ENCODE measurements at places on chromosomes 7 and 10.

GRCh38 chr7:90430614-90431460 is 27.6 kb downstream of the CLDN12 start:
- DNase-seq = no peak

DNA sequence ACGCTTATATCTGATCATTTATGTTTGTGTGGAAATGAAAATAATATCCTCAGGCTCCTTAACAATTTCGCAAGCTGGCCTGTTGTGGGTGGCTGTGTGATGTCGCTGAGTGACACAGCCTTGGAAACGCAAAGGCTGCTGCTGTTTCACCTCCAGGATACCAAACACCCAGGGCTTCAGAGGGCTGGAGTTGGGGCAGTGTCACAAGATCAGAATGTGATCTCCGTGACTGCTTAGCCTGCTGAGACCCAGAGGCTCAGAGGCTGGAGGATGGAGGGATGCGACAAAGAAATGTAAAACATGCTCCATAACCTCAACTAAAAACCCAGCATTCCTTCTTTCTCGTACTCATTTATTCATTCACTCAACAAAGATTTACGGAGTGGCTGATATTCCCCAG is 37.2 kb upstream of the BMPER start:
- DNase-seq = no peak

DNA sequence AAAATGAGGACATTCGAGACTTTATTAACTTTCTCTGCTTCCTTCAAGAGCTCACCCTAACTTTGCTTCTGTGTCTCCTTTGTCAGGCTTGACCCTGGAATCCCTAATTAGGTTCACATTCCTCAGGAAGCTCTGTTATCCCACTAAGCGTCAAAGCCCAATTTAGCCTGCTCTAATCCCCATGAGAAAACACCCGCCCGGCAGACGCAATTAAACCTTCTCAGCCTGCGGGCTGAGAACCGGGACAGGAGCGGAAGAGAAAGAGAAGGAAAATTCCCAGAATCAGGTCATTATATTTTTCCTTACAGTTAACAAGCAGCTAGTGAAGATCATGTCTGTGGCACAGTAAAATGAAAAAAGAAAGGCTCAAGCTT is 93.0 kb downstream of the TNS3 start:
- DNase-seq = no peak

DNA sequence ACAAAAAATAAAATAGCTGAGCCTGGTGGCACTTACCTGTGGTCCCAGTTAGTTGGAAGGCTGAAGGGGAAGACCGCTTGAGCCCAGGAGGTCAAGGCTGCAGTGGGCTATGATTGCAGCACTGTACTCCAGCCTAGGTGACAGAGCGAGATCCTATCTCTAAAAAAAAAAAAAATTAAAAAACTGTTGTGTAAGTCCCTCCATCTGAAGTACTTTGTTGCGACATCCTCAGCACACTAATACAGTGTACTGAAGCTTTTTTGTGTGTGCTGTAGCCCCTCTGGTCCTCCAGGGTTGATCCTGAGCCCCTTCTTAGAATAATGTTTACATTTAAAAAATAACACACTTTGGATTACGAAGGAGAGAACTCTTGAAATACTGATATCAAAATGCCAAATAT is 71.3 kb downstream of the PFKFB3 start:
- no peak for DNase-seq

DNA sequence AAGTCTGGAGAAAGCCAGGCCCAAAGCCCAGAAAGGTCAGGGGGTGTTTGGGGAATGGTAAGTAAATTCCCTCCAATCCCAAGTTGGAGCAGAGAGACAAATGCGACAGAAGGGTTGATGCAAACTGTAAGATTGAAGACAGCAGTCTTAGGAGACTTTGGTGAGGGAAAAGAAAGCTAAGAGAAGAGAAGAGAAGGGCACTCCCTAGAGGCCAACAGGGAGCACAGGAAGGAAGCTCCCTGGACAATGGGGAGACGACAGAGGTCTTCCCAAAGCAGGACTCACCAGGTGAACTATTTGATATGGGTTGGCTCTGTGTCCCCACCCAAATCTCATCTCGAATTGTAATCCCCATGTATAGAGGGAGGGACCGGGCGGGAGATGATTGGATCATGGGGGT is 151.5 kb downstream of the KIF20B start:
- no peak for DNase-seq

DNA sequence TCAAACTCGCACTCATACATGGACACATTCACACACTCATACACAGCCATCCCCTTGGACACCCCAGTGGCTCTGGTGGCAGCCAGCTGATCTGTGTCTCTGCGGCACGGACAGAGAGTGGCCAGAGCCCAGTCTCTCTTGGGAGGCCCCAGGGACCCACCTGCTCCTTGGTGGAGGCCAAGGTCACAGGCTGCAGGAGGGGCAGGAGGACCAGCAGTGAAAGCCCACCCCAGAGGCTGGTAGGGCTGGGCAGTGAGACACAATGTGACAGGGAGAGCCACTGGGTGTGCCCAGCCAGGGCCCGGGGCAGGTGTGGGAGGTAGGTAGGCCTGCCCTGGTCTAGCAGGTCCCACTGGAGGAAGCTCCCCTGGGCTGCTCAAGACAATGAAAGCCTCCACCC is 18.5 kb downstream of the SHH start:
- DNase-seq = no peak

DNA sequence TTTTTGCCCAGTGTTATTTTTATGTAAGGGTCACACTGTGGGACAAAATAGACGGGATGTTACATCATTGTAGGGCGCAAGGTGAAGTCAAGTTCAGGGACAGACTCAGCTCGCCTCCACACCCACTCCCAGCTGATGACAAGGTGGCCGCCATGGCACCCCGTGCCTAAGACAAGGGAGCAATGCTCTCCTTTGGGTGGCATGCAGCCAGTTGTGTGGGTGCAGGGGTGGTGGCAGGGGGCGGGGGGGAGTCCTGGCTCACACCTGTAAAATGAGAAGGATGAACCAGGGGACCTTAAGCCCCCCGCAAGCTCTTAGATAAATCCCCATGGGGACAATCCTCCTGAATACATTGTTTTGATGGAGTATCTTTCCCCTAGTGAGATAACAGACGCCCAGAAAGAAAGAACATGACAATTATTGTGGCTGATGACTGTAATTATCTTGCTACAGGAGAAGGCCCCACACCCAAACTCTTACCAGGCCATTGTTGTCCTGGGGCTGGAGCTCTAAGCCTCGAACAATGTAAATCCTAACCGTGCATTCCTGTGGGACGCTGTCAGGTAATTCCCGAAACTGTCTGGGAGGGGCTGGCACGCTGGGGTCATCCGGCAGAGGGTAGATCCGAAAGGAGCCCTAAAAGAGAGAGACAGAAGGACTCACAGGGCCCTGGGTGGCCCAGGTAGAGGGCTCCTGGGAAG is 148.7 kb downstream of the MYOF start:
- no peak for DNase-seq

- DNase-seq = no peak
Observed at GRCh38 chr10:122279725-122280141, 8.6 kb downstream of the BTBD16 start.

DNA sequence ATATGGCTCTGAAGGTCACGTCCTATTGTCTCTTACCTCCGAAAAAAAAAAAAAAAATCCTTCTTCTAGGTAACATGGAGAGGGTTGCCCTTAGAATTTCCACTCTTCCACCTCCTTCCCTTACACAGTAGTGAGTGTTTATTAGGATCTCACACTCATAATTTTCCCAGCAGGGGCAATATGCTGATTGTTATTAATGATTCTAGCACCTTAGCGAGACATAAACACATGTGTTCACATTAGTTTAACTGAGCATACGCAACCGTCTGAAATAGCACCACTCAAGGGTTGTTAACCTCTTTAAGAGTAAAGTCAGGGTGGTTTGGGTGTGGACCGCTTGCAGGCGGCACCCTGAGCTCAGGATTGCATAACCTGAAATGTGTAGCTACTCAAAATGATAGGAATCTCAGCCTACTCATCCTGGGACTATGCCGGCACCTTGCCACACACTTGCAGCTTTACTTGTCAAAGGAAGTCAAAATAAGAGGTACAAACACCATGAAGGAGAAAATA is 52.2 kb downstream of the CPEB3 start:
- no peak for DNase-seq

DNA sequence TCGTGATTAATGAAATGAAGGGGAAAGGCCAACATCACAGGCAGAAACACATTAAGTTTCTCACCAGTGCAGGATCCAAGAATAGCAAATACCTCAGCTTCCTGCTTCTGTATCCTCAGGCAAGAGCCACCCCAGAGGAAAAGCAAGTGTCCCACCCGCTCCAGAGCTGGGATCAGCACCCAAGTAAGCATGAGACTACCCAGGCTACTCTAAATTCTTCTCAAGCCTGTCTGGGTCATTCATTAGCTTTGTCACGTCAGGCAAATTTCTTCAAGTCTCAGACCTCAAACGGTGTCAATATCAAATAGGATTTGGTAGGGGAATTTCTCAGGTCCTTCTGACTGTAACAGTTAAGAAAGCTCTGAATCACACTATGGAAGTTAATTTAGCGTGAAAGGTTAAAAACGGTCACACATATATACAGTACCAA is 59.0 kb downstream of the GNA12 start:
- DNase-seq = no peak

DNA sequence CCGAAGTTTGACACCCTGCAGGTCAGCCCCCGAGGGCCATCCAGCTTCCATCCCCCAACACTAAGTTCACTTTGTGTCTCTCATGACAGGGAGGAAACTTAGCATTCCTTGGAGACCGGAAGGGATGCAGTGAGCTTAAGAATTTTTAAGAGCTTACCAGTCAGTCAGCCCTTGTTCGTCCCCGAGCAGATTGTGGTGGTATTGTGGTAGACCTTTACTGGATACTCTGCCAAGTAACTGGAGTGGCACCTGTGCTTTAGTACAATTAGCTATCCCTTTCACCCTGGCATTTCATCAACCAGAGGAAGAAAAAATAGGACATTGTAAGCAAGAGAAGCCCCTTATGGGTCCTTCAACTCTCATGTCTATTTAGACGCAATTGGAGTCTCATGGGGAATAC is 74.8 kb downstream of the NSUN6 start:
- no peak for DNase-seq

DNA sequence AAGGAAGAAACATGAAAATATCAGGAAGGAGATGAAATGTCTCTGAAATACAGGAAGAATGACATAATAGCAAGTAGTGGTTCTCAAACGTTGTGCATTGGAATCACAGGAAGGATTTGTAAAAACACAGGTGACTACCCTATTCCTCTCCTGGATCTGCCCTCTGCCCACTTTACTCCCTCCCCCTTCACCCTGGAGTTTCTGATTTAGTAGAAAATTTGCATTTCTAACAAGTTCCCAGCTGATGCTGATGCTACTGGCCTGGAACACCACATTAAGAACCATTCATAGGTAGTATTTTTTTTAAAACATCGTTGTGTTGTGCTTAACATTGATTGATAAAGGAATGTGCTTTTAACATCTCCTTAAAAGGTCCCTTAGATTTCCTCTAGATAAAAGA is 130.9 kb downstream of the PHF14 start:
- DNase-seq = no peak

GRCh38 chr7:80413383-80413945 is 98.4 kb downstream of the GNAT3 start:
- DNase-seq = no peak

Measured in hematopoietic multipotent progenitor cell treated with erythropoietin and hydrocortisone succinate and interleukin-3 and kit ligand, for 17 days (in vitro differentiated cells).